ENCODE measurements at places on chromosomes 2 and 18.

GRCh38 chr2:106109675-106110424, 84.3 kb downstream of the UXS1 start:
- DNase-seq: no peak

DNA sequence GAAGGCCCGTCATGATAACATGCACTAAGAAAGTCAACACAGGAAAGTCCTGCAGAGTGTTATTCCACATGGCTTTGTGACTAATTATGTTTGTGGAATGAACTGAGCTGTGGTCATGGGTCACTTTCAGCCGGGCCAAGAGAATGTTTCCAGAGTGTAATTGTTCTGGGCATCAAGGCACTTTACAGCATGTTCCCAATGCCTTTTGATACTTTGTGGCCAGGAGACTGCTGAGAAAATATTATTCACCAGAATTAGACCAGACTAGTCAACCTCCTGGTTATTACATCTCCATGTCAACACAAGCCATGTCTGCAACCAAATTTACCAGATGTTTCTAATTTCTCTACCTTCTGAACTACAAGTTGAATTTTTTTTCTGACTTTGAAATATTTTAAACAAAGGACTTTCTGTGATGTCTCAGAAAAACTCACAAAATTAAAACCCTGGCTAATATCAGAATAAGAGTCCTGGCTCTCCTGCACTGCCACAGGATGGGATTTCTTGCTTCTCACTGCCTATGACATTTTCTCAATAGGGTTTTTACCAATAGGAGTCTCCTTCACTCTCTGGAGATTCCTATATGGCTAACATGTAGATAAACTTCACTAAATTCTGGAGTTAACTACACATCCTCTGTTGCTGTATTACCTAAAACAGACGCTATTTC, 90.6 kb upstream of the WDR75 start:
- DNase-seq: no peak

GRCh38 chr2:3142210-3142609, 235.4 kb downstream of the EIPR1 start:
- no peak for DNase-seq

- no peak for DNase-seq
These were observed 18.0 kb upstream of the KCNG2 start for GRCh38 chr18:79779700-79780190.

DNA sequence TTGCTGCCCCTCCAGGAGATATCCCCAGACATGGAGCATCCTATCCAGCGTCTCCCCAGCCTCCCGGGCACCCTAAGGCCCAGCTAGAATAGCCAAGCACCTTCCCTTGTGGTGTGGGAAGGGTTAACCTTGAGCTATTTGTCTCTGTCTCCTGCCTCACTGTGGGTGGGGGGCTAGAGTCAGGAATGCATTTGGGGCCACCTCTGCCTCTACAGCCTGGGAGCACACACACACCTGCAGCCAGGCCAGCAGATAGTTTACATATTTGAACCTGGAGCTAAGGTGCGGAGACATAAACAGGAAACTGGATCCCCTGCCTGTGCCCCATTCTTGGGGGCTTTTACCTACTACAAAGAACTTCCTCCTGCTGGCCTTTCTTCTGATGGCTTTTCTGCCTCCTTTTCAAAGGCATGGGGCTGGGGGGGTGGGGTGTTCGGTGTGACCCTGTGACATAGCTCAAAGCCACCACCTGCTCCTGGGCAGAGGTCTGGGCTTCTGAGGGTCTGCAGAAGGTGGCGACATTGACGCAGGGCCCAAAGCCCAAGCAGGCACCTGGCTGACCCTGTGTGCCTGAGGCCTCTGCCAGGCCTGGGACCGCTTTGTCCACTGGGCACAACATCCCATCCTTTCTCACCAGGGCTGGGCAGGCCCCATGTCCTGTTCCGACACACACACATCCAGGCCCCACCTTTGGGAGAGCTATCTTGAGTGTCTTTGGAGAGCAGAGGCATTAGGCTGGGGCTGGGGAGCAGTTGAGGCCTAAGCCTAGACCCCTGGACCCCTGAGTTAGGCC, 34.2 kb downstream of the EMX1 start:
- no peak for DNase-seq

DNA sequence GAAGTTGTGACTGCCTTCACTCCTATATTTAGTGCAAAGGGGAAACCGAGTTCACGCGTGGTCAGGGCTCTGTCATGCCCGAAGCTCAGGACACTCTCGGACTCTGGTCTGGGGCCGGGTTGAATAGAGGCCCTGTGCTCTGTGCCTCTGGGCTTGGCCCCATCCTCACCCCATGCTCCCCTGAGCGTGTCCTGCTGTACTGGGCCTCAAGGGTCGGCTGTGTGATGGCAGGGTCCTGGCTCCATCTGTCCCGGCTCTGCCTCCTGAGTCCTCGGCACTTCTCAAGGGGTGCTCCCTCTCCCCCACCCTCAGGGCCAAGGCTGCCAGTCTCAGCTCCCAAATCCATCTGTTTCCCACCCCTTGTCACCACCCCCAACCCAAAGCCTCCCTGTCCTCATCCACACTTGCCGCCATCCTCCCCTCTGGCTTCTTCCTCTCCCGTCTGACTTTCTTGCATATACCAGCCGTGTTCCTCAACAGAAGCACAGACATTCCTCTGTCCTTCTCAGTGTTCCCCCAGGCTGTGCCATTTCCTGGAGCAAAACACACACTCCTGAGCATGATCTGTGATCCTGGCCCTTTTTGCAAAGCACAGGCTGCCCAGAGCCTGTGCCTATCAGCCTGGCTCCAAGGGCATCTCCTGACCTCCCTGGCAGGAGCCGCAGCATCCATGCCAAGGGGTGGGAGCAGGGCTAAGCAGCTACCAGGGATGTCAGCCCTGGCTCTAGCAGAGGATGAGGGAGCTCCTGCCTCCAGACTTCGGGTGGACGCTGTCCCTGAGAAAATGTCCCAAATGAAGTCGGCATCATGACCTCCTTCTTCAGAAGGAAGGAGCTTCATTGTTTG, 64.2 kb upstream of the OTOS start:
- no peak for DNase-seq

- DNase-seq: no peak
These were observed 157.5 kb downstream of the CERS6 start for GRCh38 chr2:168613551-168613950.

GRCh38 chr2:186093174-186093573, 354.6 kb downstream of the FSIP2 start:
- DNase-seq: no peak
